PC-9 (cell line): ENCODE measurements at places on chromosomes 3 and 15. TPM values are rescaled to one million over a fixed set of nuclear protein-coding genes. Genes with fewer than 3 reads are reported as not detected.

Gene OSBPL10
- 42.0 and 56.9 TPM in 2 replicates for total RNA-seq

Gene MGLL
- 28.2 and 30.7 TPM in 2 replicates for total RNA-seq

Gene IMPG2
- total RNA-seq = 0.05 and 0.11 TPM in 2 replicates

Gene EPHB3
- 12.0 and 15.7 TPM in 2 replicates for total RNA-seq

Gene CD96
- total RNA-seq = 0.11 and 0.20 TPM in 2 replicates

DNA sequence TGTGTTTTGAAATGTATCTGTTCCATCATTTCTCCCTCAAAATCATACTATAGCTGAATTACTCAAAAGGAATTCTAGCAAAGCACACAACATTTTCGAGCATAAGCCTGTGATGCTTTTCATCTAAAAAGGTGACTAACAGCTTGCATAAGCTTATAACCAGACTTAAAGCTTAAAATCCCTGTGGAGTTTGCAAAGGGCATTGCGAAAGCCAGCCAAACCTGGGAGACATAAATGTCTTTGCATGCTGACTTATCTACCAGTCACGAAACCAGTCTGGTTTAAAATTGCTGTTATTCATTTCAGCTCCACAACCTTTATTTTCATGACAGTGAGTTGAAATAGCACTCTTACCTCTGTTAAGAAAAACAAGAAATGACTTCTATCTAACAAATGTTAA is 35.6 kb upstream of the LIPC start:
- no peaks in the 10 kb centered on the region for H3K36me3 ChIP-seq
- H3K27me3 ChIP-seq = no peaks in the 10 kb centered on the region
- peak overlapping the region; percentile 79 for H3K27ac ChIP-seq
- H3K4me3 ChIP-seq = no peak overlapping the region
- DNase-seq = peak; percentile 35

DNA sequence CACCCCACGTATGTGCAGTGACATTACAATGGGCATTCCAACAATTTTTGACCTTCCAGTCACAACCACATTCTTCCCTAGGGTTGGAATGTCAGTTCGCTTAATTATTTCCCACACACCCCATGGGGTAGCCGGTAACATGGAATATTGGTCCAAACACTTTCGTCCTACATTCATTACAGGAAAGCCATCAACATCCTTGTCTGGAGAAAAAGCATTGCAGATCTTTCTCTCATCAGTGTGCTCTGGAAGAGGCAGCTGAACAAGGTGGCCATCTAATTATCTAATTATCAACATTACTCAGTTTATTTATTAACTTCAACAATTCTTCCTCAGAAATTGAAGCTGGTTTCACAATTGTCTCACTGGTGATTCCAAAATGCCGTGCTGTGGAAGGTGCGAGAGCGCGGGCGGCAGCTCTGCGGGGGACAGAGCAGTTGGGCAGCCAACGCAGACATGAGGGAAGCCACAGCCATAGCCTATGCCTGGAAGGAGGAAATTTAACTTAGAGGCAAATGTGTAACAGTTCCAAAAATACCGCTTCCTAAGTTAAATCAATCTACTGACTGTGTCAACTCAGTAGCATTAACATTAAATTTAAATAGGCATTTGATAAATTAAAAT is 1158.9 kb upstream of the EPHA6 start:
- H3K27me3 ChIP-seq = no peaks in the 10 kb centered on the region
- DNase-seq = no peak
- no peak overlapping the region for H3K4me3 ChIP-seq
- no peak overlapping the region for H3K27ac ChIP-seq
- H3K36me3 ChIP-seq = no peaks in the 10 kb centered on the region

DNA sequence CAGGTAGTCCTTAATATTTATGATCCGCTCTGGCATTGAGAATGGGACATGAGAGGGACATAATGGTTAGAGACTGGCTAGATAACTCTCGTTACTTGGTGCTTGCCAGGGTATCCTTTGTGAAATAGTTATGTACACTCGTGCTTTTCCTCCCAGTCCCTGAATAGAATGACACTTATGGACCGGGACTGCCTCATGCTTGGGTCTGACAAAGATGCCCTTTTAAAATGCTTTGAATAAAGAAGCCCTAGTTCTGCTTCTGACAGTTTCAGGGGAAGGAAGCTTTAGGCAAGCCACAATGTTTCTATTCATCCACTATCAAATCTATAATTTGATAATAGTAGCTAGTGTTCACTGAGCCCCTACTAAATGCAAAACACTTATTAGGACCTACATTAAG is 29.4 kb downstream of the POLR2M start:
- H3K4me3 ChIP-seq = no peak overlapping the region
- no peak overlapping the region for H3K27ac ChIP-seq
- DNase-seq = no peak
- no peaks in the 10 kb centered on the region for H3K4me1 ChIP-seq
- H3K36me3 ChIP-seq = no peaks in the 10 kb centered on the region
- H3K27me3 ChIP-seq = no peaks in the 10 kb centered on the region

DNA sequence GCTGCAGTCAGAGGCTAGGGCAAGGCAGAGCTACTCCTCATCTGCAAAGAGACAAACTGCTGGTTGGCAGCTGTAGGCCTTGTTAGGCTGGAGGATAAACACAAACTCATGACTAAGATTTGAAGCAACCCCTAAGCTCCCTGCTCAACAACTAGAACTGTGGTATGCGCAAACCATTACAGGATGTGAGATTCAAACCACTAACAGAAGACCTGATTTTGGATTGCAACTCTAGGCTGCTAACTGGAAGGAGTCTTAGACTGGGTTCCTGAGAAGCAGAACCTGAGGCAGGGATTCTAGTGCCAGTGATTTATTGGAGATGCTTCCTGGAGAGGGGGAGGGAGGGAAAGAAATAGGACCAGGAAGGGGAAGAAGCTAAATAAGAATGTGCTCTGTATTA is 22.5 kb downstream of the CCR4 start:
- no peak overlapping the region for H3K27ac ChIP-seq
- no peak for DNase-seq
- H3K4me1 ChIP-seq = no peaks in the 10 kb centered on the region; the same call in 1 of the 2 replicates
- no peak overlapping the region for H3K4me3 ChIP-seq
- H3K27me3 ChIP-seq = no peaks in the 10 kb centered on the region
- no peaks in the 10 kb centered on the region for H3K36me3 ChIP-seq

GRCh38 chr3:149284034-149284433 is 49.4 kb downstream of the TM4SF18 start:
- H3K27me3 ChIP-seq = no peaks in the 10 kb centered on the region
- H3K27ac ChIP-seq = no peak overlapping the region
- H3K4me3 ChIP-seq = no peak overlapping the region

DNA sequence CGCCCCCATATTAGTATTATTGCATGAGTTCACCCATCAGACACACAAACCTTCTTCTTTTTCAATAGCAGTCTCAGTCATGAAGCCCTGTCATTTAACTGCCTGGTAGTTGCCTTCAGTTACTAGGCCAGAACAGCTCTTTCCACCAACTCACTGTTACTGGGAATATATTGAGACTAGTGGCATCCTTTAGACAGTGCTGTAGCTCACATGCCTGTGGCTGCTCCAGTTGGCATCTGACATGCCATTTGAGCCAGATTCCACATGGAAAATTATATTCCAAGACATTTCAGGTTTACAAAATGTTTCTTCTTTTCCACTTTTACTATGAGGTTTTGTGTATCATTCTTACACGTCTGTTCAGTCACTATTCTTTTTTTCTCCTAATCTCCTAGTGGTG is 146.1 kb downstream of the GHSR start:
- DNase-seq = no peak
- no peak overlapping the region for H3K4me3 ChIP-seq
- peaks cover 41% of the 10 kb centered on the region for H3K4me1 ChIP-seq
- no peaks in the 10 kb centered on the region for H3K27me3 ChIP-seq

GRCh38 chr3:45145681-45146614 is at the start of gene CDCP1:
TSS of gene CDCP1 (minus strand) at chr3:45146378. CDS start at chr3:45146287, 91 bp downstream.
- no peaks in the 10 kb centered on the region for H3K27me3 ChIP-seq
- peak within 1 kb of the TSS; percentile 83 for H3K4me3 ChIP-seq
- peaks cover 13% of the 10 kb centered on the region; the same call in 1 of the 2 replicates for H3K36me3 ChIP-seq
- DNase-seq = peak; percentile 78

DNA sequence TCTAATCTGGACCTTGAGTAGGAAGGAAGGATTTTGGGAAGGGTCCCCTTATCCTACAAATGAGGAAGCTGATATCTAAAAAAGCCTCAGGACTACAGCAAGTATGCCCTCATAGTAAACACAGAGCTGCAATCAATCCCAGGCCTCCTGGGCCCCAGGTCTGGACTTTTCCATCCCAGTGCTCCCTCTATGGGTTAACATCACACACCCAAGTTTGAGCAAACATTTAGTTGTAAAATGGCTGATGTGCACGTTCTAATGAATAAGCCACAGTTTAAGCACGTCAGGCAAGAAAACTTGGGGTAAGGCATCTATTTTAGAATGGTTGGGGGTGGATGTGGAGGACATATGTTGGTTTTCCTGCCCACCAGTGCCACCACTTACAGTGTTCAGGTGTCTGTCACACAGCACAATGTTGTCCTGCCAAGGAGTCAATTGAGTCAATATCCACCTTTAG is 44.3 kb upstream of the UBE2E1 start:
- H3K4me1 ChIP-seq = no peaks in the 10 kb centered on the region
- no peaks in the 10 kb centered on the region for H3K27me3 ChIP-seq
- no peak overlapping the region for H3K27ac ChIP-seq

GRCh38 chr15:96344706-96345559 is 14.4 kb downstream of the NR2F2 start:
- H3K27me3 ChIP-seq = no peaks in the 10 kb centered on the region
- no peaks in the 10 kb centered on the region for H3K36me3 ChIP-seq
- no peak overlapping the region for H3K27ac ChIP-seq
- no peaks in the 10 kb centered on the region for H3K4me1 ChIP-seq
- no peak for DNase-seq

- no peaks in the 10 kb centered on the region for H3K36me3 ChIP-seq
- H3K27me3 ChIP-seq = no peaks in the 10 kb centered on the region
- no peak overlapping the region for H3K4me3 ChIP-seq
- no peak for DNase-seq
Observed at GRCh38 chr3:57370341-57370740, 77.9 kb upstream of the ASB14 start.

DNA sequence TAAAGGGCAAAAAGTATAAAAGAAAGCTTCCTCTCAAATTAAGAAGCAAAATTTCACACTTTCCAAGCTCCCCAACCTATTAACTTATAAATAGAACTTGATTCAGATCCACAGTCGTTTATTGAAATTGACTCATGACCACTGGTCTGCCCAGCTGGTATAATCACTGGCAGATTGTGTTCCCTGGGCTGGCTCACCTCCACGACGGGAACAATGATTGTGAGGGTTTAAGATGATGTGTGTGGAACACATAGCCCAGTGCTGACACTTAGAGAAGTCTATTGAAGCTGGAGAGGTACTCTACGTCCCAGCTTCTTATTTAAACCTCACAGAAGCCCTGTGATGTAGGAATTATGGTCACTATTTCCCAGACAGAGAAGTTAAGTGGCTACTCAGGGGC is 90.4 kb downstream of the MB21D2 start:
- no peaks in the 10 kb centered on the region; the same call in 1 of the 2 replicates for H3K4me1 ChIP-seq
- no peak overlapping the region for H3K27ac ChIP-seq
- no peak for DNase-seq

DNA sequence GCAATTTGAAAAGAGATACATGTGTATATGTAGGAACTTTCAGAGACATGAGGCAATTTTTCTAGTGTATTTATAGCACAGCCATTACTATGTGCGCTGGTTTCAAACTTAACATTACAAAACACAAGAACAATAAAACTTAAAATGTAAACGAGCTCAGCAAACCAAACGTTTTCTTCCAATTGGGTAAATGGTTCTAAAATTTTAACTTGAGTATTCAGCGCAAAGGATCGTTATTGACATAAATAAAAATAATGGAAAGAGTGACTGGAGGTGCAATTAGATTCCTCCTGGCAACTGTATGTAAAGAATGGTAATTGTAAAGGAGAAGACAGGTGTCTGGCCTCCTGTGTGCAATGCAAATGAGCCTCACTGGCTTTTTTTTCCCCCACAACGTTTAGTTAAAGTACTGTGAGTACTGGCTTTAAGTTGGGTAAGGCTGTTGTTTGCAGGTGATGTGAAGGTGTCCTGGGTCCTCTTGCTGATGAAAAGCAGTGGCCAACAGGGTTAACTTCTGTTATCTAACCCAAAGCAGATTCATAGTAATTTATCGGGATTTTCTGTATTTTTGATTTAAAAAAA is 14.1 kb upstream of the GADL1 start:
- no peaks in the 10 kb centered on the region for H3K36me3 ChIP-seq
- no peak for DNase-seq
- no peaks in the 10 kb centered on the region for H3K4me1 ChIP-seq

DNA sequence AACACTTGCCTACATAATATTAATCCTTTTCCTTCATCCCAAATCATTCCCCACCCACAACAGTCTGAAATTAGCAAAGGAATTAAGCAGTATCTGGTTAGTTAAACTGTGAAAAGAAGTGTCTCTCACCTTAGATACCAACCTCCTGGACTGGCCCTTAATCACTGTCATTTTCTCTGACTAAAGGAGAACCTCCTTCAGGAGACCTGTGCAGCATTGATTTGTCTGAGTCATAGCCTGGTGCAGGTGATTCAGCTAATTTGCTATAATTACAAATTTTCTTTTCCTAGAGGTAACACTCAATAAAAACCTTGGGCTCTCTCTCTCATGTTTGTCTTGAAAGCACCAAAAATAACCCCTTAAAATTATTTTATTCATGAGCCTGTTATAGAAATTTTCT is 279.8 kb upstream of the SEMA6D start:
- no peaks in the 10 kb centered on the region for H3K4me1 ChIP-seq
- H3K27me3 ChIP-seq = no peaks in the 10 kb centered on the region
- H3K27ac ChIP-seq = no peak overlapping the region
- no peaks in the 10 kb centered on the region for H3K36me3 ChIP-seq

- no peaks in the 10 kb centered on the region for H3K36me3 ChIP-seq
- peak; percentile 88 for DNase-seq
- peaks cover 6% of the 10 kb centered on the region; the same call in 1 of the 2 replicates for H3K4me1 ChIP-seq
- H3K27me3 ChIP-seq = no peaks in the 10 kb centered on the region
Observed at GRCh38 chr3:98022978-98023820, 11.9 kb downstream of the GABRR3 start.

GRCh38 chr15:52379395-52380106 is 83.9 kb upstream of the MYO5C start:
- H3K36me3 ChIP-seq = no peaks in the 10 kb centered on the region
- no peak overlapping the region for H3K4me3 ChIP-seq
- no peak overlapping the region for H3K27ac ChIP-seq

DNA sequence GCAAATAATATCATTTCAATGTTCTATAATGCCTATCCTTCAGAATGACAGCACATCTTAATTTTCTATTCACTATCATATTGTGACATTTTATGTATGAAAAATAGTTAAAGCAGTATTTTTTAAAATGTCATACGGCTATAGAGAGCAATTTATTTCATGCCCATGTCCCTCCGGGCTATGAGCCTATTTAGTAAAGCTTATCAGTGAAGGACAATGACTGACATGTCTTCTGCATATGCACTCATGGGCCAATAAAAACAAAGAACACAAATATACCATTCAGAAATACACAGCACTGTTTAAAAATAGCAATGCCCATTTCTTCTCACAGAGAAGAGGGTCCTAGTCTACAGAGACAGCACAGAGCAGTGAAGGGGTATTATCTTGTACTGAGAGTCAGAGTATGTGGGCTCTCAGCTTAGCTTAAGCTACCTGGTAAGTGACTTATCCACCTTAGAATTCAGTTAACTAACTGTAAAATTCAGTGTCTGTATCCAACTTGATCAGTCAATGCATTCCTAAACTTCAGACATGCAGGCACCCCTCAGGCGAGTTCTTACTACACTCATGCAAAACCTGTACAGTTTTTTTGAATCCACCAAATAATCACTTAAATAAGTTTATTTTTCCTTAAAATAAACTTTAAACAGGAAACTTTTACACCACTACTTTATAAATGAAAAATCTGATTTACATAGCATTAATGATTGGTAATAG is 9.0 kb downstream of the GOLIM4 start:
- H3K27me3 ChIP-seq = no peaks in the 10 kb centered on the region
- H3K36me3 ChIP-seq = no peaks in the 10 kb centered on the region
- no peak for DNase-seq
- no peak overlapping the region for H3K27ac ChIP-seq
